ENCODE measurements at places on chromosomes 1 and 21.

DNA sequence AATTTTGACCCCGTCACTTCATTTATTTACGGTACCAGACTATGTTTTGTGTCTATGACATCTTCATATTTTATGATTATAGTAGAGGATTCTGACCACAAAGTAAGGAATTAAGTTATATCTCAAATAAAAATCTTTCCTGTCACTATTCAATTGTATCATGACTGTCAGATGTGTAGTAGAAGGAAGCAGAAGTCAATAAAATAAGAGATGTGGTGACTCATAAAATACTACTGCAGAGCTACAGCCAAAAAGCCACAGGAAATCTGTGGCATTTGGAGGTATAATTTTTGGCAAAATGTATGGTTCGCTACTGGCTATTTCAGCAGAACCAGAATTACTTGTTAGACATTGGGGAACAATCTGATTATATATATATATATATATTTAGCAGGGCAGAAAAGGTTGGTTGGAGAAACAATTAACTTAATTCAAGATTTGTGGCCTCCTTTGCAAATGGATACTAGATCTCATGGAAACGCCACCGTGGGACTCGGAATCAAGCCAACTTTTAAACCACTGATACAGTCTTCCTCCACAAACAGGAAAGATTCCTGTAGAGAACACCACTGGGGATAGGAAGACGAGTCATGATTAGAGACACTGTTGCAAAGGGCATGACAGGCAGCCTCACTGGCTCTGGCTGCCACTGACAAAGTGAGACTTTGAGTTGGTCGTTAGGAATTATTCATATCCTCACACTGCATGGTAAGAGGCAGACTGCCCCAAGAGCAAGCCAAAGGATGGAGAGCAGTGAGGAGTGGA, 5.1 kb downstream of the FCRL2 start:
- DNase-seq, result no peak

DNA sequence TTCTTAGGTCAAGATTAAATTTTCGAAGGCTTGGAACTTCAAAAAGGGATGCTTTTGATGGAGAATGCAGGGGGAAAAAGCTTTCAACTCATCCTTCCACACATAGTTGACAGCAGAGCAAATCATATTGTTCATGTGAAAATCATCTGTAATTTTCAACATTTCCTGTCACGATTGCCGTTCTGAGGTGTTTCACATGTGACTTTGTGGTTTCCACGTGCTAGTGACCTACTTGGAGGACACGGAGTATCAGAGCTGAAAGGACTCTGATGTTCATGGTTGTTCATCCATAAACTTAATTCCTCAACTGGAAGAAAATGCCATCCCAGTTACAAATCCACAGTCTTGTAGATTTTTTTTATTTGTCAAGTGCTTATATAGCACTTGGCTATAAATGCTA, 79.1 kb downstream of the ZP4 start:
- no peak for DNase-seq

DNA sequence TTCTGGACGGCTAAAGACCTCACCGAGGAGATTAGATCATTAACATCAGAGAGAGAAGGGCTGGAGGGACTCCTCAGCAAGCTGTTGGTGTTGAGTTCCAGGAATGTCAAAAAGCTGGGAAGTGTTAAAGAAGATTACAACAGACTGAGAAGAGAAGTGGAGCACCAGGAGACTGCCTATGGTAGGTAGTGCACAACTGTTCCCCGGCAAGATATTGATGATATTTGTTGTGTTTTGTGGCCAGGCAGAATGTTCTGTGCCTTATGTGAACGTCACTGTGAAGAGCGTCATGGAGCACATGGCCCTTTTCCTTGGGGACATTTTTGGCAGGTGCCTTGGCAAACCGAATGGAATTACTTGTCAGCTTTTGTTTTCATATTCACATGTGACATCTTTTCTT, 191.7 kb downstream of the DISC1 start:
- no peak for DNase-seq

DNA sequence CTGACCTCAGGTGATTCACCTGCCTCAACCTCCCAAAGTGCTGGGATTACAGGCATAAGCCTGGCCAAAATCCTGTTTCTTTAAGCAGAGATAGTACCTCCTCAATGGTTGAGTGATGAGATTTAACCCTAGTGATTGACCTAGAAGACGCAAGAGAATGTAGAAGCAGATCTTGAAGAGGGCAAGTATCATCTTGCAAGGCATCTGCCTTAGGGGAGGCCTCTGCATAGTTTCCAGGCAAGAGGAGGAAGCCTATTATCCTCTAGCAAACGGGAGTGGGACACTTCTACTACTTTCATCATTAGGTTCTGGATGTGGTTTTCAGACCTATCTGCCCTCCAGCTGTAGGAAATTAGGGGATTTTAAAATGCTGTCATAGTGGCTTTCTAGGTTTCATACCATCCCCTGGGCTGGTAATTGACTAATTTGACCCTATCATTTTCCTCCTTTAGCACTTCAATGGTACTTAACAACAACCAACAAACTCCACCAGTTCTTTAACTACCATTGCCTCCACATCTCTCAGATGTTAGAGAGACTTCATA, 10.0 kb upstream of the TRIM62 start:
- no peak for DNase-seq

GRCh38 chr1:78277253-78277652, 213.5 kb upstream of the PTGFR start:
- no peak for DNase-seq

GRCh38 chr1:13730291-13730690, 30.3 kb downstream of the PRDM2 start:
- DNase-seq, result no peak

GRCh38 chr1:242530761-242531160, 6.3 kb upstream of the PLD5 start:
- no peak for DNase-seq

DNA sequence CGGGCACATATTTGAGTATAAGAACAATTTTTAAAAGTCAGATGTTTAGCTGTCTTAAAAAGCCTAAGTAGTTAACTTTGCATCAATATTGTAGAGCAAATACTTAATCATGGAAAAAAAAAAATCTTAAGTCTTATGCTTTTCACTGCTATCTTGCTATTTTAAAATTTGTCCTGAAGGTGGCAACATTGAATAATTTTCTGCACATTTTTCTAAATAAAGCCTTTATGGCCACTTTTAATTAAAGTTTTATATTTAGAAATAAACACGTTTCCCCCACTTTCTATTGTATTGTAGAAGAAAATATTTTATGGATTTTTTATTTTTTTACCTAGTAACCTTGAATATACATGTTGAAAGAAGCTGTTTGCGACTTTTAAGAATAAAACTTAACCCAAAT, 198.8 kb downstream of the AMY1C start:
- DNase-seq, result no peak

GRCh38 chr1:167612587-167613385, 17.2 kb upstream of the RCSD1 start:
- no peak for DNase-seq

DNA sequence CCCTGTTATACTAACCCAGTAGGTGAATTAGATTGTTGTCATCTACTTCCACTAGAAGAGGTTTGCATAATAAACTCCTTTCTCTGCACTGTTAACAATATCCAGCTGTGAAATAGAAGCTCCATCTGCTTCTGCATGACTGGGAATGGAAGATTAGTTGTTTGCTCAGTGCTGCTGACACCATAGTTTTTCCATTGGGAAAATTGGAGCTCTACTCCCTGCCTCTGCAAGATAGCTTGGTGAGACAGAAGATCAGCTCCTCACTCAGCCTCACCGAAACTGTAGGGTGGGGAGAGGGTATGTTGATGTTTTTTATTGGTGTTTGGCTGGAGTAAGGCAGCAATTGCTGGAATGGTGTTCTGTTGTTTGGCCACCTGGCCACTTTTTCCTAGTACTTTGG, 331.6 kb upstream of the ADAMTS5 start:
- no peak for DNase-seq

DNA sequence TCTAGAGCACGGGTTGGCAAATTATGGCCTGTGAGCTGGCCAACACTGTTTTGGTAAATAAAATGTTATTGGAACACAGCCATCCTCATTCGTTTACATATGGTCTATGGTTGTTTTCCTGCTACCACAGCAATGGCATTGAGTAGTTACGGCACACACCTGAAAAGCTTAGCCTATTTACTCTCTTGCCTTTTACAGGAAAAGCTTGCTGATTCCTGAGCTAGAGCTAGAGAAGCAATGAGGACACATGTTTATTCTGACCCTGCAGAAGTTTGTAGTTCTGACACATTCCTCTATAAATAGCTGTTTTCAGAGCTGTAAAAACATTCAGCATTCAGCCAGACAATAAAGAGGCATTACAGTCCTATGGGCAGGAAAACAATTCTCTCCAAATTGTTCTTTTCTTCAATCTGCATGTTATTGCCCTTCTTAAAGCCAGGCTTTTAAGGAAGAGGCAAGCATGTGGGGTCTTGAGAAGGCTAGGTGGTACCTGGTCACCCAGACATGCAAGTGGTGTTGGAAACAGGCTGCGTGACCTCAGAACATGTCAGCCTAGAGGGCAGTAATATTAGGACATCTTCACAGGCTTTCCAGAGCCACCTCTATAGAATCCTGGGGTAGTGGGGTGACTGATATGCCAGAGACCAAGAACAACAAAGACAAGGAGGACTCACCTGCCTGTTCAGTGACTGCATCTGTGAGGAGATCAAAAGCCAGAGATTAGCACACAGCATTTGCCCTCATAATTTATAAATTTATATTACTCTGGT, 1.6 kb downstream of the FCRL2 start:
- no peak for DNase-seq

DNA sequence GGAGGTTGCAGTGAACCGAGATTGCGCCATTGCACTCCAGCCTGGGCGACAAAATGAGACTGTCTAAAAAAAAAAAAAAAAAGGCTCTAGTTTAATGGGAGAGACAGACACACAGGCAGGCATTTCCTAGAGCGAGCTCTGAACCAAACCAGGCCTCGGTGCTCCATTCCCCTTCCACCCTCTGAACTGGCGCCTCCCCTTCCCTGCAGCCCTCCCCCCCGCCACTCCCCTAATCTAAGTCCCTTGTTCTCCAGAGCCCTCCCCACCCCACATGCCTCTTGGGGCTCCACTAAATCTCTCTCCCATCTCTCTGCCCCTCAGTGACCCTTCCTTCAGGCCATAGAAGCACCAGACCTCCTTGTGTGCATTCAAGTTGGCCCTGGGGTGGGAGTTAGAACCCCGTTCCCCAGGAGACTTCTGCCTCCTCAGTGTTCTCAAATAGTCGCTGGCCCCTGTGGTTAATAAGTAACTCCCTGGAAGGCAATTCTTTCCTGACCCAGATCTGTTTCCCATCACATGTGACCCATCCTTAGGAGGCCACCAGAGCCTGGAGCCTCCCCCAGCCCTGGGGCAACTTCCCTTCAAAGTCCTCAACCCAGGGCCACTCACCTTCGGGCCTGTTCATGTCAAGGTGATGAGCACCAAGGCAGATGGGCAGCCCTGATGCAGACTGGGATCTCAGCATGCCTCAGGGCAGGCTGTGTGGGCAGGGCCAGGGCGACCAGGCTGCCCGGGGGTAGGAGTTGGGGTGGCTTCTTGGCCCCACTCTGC, 42.6 kb upstream of the EPB41 start:
- DNase-seq, result no peak

DNA sequence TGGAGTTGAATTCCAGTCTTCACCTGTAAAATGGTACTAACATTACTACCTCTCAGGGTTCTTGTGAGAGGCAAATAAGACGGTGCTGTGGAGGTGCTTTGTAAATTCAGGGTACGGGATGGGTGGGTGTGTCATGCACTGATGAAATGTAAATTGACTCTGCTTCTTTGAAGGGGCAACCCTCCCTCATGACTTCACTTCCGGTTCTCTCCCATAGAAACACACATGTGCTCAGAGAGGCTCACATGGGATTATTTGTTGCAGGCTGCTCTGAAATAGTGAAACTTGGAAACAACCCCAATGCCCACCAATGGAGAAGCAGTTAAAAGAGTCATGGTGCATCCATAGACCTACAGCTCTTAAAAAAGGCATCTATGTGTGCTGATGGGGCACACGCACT, 44.9 kb upstream of the SCMH1 start:
- no peak for DNase-seq

GRCh38 chr1:205396967-205397616, 24.8 kb downstream of the LEMD1 start:
- no peak for DNase-seq

DNA sequence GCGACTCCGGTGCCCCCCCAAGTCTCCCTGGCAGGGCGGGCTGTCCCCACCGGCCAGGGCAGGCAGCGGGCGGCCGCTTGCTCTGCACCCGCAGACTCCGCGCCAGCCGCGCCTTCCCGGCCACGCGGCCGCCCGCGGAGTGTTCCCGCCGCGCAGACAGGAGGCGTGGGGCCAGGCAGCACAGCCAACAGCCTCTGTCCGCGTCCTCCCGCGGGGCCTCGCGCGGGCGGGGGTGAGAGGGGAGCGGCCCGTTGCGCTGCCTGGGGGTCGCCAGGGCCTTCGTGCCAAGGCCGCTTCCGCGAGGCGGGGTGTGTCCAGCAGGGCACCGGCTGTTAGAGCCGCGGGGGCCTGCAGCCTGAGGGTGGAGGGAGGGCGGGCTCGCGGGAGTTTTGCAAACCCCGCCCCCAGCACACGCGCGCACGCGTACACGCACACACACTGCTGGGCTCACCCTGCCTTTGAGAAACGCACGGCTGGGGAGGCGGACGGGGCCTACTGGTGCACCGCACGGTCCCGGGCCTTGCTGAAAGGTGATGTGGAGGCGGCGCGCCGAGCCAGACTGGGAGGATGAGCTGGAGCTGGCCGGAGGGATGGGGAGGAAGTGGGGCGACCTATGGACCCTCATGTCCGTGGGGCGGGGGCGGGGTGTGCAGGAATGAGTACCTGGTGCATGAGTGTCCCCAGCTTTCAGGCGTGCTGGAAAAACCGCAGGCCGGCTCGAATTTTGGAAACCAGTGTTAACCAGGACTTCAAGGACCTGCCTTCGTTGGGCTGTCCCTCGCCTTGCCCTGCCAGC, 41.5 kb downstream of the KIAA1614 start:
- DNase-seq, result peak; percentile 18

GRCh38 chr1:3453203-3453761, 1.2 kb upstream of the ARHGEF16 start:
- DNase-seq, result peak; percentile 57

DNA sequence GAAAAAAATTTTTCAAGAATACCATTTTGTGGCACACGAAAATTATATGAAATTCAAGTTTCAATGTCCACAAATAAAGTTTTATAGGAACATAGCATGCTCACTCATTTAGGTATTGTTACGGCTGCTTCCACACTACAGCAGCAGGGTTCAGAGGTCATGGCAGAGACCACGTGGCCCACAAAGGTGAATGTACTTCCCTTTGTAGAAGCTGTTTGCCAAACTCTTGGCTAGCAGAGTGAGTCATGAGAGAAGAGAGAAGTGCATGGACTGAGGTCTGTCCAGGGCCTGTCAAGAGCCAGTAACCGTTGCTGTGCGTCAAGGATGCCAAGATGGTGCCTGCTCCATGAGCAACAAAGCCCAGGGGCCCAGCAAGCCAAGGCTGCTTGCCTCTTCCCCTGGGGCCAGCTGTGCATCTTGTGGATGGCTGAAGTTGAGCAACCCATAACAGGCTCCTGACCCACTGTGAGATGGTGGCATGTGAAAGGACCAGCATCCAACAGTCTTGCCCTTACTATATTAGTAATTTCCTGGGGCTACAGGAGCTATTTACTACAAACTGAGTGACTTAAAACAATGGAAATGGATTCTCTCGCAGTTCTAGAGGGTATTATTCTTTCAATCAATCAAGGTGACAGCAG, 64.8 kb upstream of the ATP5PO start:
- DNase-seq, result no peak
